Uterine smooth muscle cell (primary cell): ENCODE measurements at places on chromosomes 7 and 10. TPM values are rescaled to one million over a fixed set of nuclear protein-coding genes. Genes with fewer than 3 reads are reported as not detected.

PILRB gene
- 8.1 and 9.4 TPM in 2 replicates for total RNA-seq

NANOS1 gene
- under 0.01 and 0.37 TPM in 2 replicates for total RNA-seq

KNDC1 gene
- total RNA-seq = 1.3 and 3.2 TPM in 2 replicates

SPDYE16 gene
- total RNA-seq = 0.12 TPM in 1 of 2 replicates, not detected in the other

DNAJC30 gene
- 1.8 and 2.2 TPM in 2 replicates for total RNA-seq

SLC16A12 gene
- under 0.01 TPM in 1 of 2 replicates, not detected in the other for total RNA-seq

CYP3A7 gene
- total RNA-seq = 0.55 and 1.2 TPM in 2 replicates

CPA2 gene
- not detected in 2 replicates for total RNA-seq

PTN gene
- total RNA-seq = 23.8 and 32.1 TPM in 2 replicates

HSPA12A gene
- total RNA-seq = 18.6 and 21.0 TPM in 2 replicates

CCDC3 gene
- 0.25 and 0.55 TPM in 2 replicates for total RNA-seq

INMT gene
- total RNA-seq = 0.11 and 1.2 TPM in 2 replicates

CCL24 gene
- not detected in 2 replicates for total RNA-seq

TUBB8 gene
- total RNA-seq = not detected in 2 replicates

CPED1 gene
- 117 and 158 TPM in 2 replicates for total RNA-seq

C10orf90 gene
- total RNA-seq = not detected in 2 replicates

CLDN12 gene
- 51.5 and 66.2 TPM in 2 replicates for total RNA-seq

NODAL gene
- total RNA-seq = not detected in 2 replicates

PRF1 gene
- total RNA-seq = not detected in 2 replicates

IFIT1B gene
- total RNA-seq = not detected in 2 replicates

RHOBTB1 gene
- 8.7 and 16.4 TPM in 2 replicates for total RNA-seq

TAS2R5 gene
- 0.55 and 1.00 TPM in 2 replicates for total RNA-seq

VIPR2 gene
- total RNA-seq = not detected in 2 replicates

FOXL3 gene
- not detected in 2 replicates for total RNA-seq

METTL27 gene
- 26.5 and 51.5 TPM in 2 replicates for total RNA-seq

CRHR2 gene
- total RNA-seq = not detected in 2 replicates

TMEM196 gene
- not detected in 2 replicates for total RNA-seq

PDGFA gene
- total RNA-seq = 7.3 and 20.4 TPM in 2 replicates

GIMAP6 gene
- 0.11 and 0.25 TPM in 2 replicates for total RNA-seq

CALML5 gene
- not detected in 2 replicates for total RNA-seq

HECW1 gene
- 0.11 and 0.62 TPM in 2 replicates for total RNA-seq

PAPOLB gene
- 0.11 and 0.12 TPM in 2 replicates for total RNA-seq

RAMP3 gene
- not detected in 2 replicates for total RNA-seq

CAMK2B gene
- total RNA-seq = under 0.01 TPM in 1 of 2 replicates, not detected in the other

MYO3A gene
- total RNA-seq = not detected in 2 replicates

HK1 gene
- total RNA-seq = 129 and 210 TPM in 2 replicates
